Left kidney (tissue), 8 donors: ENCODE measurements at places on chromosomes 5 and 9.

DNA sequence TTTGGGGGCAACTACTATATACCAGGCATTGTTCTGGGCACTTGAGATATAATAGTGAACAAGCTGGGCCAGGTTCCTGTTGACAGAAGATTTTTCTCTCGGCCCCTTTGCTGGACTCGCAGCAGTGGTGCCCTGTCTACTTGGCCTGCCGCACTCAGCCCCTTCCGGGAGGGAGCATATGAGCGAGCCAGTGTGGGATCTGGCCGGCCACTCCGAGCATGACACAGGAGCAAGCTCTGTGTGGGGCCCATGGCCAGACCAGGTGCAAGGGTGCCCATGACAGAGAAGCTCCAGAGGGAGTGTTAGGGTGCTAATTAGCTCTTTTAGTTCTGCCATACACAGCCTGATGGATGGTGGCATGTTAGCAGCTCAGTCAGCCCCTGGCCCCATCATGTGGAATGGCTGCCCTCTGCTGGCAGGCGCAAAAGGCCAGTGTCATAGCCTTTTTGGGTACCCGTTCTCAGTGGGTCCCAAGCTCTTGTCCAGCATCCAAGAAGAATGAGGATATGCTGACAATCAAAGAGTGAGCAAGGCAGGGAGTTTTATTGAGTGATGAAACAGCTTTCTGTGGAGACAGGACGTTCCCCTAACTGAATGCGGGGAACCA lies 9.3 kb upstream of the KIF4B start:
- no peak for DNase-seq

GRCh38 chr5:131163276-131164119 lies 1.6 kb downstream of the HINT1 start:
- peak; percentile 15 for DNase-seq

DNA sequence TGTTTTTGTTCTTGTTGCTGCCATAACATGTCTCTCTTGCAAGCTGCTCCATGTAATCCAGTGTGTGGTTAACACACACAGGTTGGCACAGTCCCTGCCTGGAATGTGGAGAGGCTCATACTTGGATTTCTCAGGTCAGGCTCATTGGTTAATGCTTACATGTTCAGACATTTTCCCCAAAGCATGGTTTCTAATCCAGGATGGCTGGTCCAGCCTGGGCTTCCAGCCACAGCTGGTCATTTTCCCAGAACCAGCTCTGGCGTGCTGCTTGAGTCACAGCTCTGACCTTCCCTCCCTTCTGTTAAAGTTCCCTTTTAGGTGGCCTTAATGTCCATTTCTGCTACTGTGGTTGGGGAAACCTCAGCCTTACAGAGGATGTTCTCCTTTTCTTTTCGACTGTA lies 294.3 kb downstream of the TAF11L14 start:
- DNase-seq: no peak

DNA sequence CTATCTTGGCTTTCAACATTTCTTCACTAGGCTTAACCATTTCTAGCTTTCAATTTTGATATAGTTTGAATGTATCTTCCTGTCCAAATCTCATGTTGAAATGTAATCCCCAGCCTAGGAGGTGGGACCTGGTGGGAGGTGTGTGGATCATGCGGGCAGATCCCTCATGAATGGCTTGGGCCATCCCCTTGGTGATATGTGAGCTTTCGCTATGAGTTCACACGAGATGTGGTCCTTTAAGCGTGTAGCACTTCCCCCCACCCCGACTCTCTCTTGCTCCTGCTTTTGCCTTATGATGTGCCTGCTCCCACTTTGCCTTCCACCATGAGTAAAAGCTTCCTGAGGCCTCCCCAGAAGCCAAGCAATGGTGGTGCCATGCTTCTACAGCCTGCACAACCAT lies 40.6 kb downstream of the PHAX start:
- no peak for DNase-seq

DNA sequence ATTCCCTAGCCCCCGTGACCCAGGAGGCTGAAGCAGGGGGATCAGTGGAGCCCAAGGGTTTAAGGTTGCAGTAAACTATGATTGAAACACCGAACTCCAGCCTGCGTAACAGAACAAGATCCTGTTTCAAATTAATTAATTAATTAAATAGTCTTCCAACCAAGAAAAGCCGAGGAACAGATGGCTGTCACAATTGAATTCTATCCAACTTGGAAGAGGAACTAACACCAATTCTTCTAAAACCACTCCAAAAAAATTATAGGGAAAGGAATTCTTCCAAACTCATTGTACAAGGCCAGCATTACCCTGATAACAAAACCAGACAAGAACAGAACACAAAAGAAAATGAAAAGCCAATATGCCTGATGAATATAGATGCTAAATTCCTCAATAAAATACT lies 43.4 kb upstream of the RGS7BP start:
- no peak for DNase-seq
